AG09319 (cell line): ENCODE measurements at places on chromosomes 1 and 21.

DNA sequence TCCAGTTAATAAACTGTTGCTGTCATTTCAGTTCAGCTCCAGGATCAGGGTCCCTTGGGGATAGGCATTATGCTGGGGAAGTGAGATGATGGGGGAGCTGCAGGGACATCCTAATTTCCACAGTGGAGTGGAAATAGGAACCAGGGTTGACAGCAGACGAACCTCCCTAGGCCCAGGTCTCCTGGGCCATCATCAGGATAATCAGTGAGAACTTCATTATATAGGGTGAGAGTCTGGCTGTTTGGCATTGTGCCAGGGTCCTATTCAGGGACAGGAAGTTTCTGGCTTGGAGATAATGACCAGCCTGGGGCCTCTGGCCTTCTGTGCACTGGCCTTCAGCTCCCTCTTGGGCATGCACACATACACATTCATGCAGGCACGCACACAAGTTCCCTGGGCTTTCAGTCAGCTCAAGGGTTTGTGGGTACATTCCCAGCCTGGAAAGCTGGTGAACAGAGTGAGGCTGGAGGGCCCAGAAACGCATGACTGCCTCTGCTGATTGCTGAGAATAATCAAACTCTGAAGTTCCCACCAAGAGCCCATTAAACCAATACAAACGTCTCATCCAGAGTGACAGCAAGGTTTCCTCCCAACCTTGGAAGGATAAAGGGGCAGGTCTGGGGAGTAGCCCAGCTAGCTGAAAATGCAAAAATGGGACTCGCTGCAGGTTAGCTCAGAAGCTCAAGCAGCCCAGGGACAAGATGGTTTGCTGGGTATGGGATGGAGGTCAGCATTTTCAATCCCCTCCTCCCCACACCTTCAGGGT is 13.9 kb upstream of the LRIG2 start:
- DNase-seq, result no peak

DNA sequence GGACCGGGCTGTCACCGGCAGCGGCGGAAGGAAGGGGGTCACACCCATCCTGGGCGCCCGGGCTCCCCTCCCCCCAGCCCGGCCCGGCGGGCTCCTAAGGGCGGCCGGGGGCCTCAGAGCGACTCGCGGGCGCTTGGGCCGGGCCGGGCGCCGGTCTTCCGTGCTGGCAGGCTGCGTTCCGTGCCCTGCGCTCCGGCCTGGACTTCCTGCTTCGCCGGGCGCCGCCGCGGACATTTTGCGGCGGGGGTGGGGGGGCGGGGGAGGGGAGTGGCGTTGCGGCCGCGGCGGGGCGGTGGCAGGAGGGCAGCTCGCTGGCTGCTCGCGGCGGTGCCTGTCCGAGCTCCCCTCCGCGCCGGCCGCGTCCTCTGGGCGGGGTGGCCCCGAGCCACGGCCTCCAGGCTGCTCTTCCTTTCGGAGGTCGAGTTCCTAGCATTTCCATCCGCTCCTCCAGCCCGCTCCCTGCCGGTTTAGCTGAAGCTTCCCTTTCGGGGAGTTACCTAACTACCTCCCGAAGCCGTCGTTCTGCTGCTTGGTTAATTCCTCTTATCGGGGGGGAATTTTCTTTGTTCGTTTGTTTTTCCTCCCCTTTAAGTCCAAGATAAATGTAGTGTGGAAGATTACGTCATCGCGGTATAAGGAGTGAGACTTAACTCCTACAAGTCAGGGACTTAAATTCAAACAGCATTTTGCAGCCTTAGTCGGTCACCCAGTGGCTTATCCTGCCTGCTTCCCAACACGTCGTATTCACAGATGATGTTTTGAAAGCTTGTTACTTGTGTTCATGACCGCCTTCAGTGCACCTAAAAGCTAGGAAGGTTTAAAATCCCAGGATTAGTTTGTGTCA is 730 bp downstream of the CDC42 start:
- peak; percentile 20 for DNase-seq

DNA sequence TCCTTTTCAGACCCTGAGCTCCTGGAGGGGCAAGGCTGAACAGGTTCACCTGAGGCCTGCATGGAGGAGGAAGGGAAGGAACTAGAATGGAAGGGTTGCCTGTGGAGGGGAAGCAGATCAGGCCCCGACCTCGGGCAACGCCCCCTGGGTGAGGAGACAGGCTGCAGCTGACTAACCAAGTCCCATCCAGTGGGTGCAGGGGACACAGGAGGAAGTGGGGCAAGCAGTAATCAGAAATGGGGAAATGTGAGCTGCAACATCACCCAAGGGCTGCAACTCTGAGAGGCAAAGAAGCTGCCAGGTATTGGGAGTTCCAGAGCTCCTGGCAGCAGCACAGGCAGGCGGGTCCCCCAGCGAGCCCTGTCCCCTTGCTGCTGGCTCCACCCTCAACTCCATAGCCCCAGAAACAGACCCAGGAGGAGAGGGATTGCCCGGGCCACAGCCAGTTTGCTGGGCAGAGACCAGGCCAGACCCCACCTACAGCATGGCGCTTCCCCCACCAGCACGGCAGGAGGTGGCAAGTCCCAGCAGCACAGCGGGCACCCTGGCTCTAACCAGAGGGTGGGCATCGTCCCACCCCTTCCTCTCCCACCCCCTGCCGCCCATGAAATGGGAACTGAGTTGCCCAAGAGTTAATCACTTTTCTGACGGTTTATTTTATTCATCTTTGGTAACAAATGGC is 38.5 kb downstream of the MRPL37 start:
- DNase-seq, result no peak

- no peak for DNase-seq
These were observed 777 bp upstream of the TRIM67 start for GRCh38 chr1:231160895-231161666.

GRCh38 chr1:230170153-230170547 is 103.1 kb downstream of the GALNT2 start:
- DNase-seq, result no peak
